NCI-H526 treated with DMSO at 0.1 percent for 48 hours (cell line): ENCODE measurements at places on chromosomes 6 and 20.

GRCh38 chr6:149250951-149251350 lies 66.6 kb upstream of the TAB2 start:
- DNase-seq = no peak

DNA sequence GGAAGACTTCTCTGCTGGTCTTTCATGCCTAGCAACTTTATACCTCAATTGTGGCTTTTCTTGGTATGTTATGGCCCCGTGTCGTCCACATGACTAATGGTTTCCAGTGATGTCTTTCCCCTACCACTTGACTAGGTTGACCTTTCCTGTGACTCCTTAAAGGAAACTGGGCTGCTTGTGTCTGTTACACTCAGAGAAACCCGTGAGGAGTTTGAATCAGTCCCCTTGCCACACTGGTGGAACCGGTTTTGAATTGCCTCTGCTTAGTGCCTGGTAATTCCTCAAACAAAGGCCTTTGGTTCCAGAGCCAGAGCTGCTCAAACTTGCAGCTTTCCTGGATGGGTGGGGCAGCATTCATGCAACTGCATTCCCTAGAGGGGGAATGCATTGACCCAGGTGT lies 21.9 kb downstream of the ECT2L start:
- peak; percentile 87 for DNase-seq

DNA sequence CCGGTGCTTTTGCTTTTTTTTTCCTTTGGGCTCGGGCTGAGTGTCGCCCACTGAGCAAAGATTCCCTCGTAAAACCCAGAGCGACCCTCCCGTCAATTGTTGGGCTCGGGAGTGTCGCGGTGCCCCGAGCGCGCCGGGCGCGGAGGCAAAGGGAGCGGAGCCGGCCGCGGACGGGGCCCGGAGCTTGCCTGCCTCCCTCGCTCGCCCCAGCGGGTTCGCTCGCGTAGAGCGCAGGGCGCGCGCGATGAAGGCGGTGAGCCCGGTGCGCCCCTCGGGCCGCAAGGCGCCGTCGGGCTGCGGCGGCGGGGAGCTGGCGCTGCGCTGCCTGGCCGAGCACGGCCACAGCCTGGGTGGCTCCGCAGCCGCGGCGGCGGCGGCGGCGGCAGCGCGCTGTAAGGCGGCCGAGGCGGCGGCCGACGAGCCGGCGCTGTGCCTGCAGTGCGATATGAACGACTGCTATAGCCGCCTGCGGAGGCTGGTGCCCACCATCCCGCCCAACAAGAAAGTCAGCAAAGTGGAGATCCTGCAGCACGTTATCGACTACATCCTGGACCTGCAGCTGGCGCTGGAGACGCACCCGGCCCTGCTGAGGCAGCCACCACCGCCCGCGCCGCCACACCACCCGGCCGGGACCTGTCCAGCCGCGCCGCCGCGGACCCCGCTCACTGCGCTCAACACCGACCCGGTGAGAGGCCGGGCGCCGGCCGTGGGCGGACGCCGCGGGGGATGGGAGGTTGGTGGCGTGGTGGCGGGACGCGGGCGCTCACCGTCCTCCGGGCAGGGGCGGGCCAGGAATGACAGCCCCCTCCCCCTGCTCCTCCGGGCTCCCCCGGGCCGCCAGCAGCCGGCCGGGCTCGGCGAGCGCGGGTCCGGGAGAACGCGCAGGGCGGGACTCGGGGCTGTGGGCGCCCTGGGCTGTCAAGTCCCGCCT lies 606 bp downstream of the ID4 start:
- DNase-seq = peak; percentile 58

DNA sequence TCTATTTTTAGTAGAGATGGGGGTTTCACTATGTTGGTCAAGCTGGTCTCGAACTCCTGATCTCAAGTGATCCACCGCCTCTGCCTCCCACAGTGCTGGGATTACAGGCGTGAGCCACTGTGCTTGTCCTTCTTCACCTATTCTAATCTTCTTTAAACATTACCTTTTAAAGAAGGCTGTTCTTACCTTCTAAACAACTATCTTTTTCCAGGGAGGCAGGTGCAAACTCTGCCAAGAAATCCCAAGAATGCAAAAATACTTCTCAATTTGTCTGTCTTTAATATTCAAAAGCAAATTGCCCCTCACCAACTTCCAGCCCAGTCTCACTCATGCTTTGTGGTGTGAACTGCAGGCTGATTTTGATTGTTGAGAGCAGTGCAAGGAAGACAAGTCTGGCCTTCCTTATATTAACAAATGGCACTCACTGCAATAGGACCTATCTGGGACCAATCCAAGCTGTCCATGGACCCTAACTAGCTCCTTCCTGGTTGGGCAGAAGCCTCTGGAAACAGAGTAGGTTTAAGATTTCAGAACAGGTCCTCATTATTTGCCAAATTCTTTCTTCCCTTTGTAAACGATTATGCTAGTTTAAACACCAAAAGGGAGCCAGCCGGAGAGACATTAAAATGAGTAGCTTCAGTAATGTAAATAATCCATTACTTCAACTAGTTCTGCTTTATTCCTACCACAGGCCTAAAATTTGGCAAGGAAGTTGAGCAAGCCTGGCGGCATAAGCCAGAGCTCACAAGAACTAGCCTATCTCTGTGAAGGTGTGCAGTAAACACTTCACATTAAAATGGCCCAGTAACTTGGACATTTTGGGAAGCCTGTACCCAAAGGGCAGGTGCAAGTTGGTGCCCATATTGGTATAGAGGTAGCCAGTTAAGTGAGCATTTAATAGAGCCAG lies 1.6 kb downstream of the SCAND1 start:
- no peak for DNase-seq

- DNase-seq = no peak
Measured at GRCh38 chr6:147704691-147705090, 196.2 kb downstream of the SAMD5 start.

GRCh38 chr6:100188754-100189153 lies 194.7 kb upstream of the MCHR2 start:
- no peak for DNase-seq

DNA sequence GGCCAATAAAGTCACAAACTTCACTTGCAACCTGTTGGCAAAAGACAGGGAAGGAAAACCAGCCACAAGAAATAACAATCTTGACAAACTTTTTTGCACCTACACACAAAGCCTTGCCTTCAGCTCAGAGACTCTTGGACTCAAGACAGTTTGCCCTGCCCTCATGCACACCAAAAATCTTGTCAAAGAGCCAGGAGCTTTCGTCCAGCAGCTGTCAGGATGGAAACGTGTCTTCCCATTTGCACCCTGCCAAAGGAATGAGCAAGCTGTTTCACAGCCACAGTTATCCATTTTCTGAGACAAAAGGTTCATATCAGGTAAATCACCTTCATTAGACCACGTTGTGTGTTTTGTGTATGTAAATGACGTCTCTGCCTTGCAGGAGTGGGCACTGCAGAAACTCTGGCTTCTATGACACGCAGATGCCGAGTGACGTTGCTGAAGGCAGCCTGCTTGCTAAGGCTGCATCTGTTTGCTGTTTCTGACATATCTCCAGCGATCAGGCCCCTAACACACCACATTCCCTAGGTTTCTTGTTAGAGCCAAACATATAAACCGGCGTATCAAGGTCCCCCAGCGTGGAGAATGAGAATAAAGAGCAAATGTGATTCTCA lies 193.4 kb downstream of the SYNDIG1 start:
- DNase-seq = no peak
